MCF 10A (cell line): ENCODE measurements at places on chromosomes 6 and 20.

DNA sequence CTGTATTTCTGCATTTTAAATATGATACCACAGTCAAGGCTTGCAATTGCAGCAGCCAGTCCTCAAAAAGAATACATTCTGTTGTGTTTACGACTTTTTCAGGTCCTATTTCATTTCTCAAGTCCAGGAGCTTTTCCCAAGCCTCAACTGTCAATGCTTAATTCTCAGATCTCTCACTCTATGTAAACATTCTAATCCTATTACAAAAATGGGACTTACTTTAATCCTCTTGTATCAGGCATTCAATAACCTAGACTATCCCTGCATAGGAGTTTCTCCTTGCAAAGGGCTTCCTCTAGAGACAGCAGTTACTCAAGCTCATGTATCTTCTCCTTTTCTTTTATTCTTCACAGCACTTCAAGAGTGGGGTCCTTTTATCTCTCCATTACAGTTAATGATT, 1293.0 kb downstream of the GRIK2 start:
- H3K36me3 ChIP-seq: no peaks in the 10 kb centered on the region
- DNase-seq: no peak
- H3K27me3 ChIP-seq: no peaks in the 10 kb centered on the region
- H3K4me3 ChIP-seq: no peak overlapping the region
- H3K4me1 ChIP-seq: no peaks in the 10 kb centered on the region
- H3K27ac ChIP-seq: no peak overlapping the region

- peaks cover 8% of the 10 kb centered on the region for H3K4me1 ChIP-seq
- DNase-seq: no peak
- H3K4me3 ChIP-seq: no peak overlapping the region
- no peak overlapping the region for H3K27ac ChIP-seq
- no peaks in the 10 kb centered on the region for H3K27me3 ChIP-seq
Observed at GRCh38 chr20:20448881-20449280, 81.0 kb downstream of the INSM1 start.

GRCh38 chr6:135146162-135146934, 34.8 kb upstream of the MYB start:
- peaks cover 6% of the 10 kb centered on the region for H3K4me1 ChIP-seq
- H3K4me3 ChIP-seq: no peak overlapping the region
- H3K27ac ChIP-seq: no peak overlapping the region
- no peaks in the 10 kb centered on the region for H3K27me3 ChIP-seq

- no peaks in the 10 kb centered on the region for H3K4me1 ChIP-seq
- no peak overlapping the region for H3K27ac ChIP-seq
- H3K36me3 ChIP-seq: no peaks in the 10 kb centered on the region
- no peaks in the 10 kb centered on the region for H3K27me3 ChIP-seq
- DNase-seq: no peak
- no peak overlapping the region for H3K4me3 ChIP-seq
Observed at GRCh38 chr6:161540532-161540931, 266.7 kb upstream of the AGPAT4 start.

DNA sequence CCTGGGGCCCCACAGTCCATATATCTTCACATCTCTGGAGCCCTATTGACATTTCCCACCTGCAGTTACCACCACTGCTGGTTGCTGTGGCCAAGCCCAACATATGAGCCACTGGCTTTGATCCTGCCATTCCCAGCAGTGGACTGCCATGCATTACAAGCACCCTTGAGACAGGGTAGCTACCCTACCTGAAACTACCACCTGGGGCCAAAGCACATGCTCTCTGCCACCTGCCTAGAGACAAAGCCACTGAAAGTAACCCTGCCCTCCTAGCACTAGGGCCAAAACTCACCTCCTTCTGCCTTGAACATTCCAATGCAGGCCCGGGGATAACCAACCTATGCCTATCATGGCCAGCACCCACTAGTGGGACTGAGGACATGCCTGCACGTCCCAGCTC, 255.5 kb upstream of the KHDRBS2 start:
- peaks cover 6% of the 10 kb centered on the region for H3K36me3 ChIP-seq
- no peak for DNase-seq
- no peak overlapping the region for H3K4me3 ChIP-seq

DNA sequence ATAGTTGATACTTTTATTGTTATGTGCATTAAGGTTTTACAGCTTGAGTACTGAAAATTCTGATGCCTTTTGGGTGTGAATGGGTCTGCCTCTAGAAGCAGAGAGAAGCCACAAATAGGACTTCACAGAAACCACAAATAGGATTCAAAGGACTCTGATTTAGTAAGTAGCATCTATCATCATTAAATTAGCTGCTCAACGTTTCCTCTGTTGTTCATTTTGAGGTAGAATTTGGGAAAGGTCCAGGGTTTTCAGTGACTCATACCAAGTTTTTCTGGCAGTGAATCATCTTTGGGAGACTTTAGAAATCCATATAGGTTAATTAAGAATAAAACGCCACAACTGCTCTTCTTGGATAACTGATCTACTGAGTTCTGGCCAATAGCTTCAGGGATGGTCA, 105.1 kb downstream of the PHF3 start:
- H3K36me3 ChIP-seq: peaks cover 14% of the 10 kb centered on the region
- H3K4me1 ChIP-seq: peaks cover 25% of the 10 kb centered on the region
- no peak overlapping the region for H3K4me3 ChIP-seq
- no peak overlapping the region for H3K27ac ChIP-seq

GRCh38 chr6:436308-437036, 44.9 kb downstream of the IRF4 start:
- no peak for DNase-seq
- H3K27ac ChIP-seq: no peak overlapping the region
- H3K4me3 ChIP-seq: no peak overlapping the region
- H3K4me1 ChIP-seq: no peaks in the 10 kb centered on the region

DNA sequence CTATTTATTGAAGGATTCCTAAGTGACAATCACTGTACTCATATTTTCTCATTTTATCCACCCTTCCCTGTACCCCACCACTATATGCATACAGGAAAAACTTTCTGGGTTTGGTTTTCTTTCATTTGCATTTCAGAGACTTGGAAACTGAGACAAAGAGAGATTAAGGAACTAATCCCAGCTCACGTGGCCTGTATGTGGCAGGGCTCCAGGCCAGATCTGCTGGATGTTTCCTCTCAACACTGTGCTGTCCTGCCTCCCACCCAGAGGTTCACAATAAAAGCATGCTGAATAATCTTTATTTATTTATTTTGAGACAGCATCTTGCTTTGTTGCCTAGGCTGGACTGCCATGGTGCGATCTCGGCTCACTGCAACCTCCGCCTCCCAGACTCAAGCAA, 50.2 kb downstream of the CEP162 start:
- H3K36me3 ChIP-seq: no peaks in the 10 kb centered on the region
- H3K27me3 ChIP-seq: no peaks in the 10 kb centered on the region
- no peak overlapping the region for H3K4me3 ChIP-seq

DNA sequence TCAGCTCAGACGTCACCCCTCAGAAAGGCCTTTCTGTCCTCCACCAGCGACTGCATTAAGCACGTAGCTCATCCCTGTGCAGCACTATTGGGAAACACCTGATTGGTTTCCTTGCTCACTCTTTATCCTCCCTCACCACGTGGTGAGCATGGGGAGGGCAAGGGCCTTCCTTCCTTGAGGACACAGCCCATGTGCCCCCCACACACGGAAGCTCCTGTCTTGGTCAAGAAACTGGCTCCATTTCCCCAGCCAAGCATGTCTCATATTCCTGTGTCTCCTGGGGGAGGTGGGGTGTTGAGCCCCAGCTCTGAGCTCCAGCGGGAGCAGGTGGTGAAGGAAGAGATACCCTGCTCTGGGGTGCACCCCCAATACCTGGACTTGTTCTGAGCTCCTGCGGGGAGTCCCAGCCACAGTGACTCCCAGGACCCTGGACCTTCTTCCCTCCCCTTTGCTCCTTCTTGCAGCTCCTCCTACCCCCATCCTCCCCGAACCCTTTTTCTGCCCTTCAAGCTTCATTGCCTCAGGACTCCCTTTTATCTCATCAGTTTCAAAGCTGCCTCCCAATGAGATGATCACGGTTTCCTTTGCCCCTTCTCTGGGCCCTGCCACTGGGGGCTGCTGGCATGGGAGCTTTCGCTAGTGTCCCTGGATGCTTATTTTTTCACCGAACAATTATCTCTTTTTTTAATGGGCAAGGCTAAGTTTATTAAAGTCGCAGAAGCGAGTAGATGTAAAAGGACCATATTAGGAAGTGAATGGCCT, 230.1 kb downstream of the TFAP2C start:
- H3K27me3 ChIP-seq: peaks cover 39% of the 10 kb centered on the region
- H3K4me1 ChIP-seq: peaks cover 12% of the 10 kb centered on the region
- peaks cover 5% of the 10 kb centered on the region for H3K36me3 ChIP-seq
- no peak overlapping the region for H3K4me3 ChIP-seq

DNA sequence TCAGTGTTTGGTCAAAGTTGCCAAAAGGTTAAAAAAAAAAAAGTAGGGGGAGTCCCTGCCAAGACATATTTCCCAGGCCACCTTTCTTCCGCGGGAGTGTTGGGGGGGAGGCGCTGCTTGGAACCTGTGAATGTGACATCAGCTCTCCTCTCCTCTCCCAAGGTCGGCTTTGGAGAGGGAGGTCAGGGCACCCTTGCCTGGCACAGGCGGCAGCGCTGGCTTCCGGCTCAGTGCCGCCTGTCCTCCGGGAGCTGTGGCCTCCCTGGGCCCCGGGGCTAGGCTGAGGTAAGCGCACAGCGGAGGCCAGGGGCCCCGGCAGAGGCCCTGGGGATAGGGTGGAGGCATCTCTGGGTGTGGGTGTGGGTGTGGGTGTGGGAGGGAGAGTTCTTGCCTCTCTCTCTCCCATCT, 1.9 kb upstream of the EDN1 start:
- H3K27me3 ChIP-seq: no peaks in the 10 kb centered on the region
- peaks cover 7% of the 10 kb centered on the region for H3K36me3 ChIP-seq
- peak overlapping the region; percentile 73 for H3K4me3 ChIP-seq
- peaks cover 42% of the 10 kb centered on the region for H3K4me1 ChIP-seq
- peak overlapping the region; percentile 60 for H3K27ac ChIP-seq
- DNase-seq: peak; percentile 59

GRCh38 chr20:62675877-62676260, 32.8 kb upstream of the NTSR1 start:
- peaks cover 16% of the 10 kb centered on the region for H3K36me3 ChIP-seq
- no peak overlapping the region for H3K27ac ChIP-seq
- peaks cover 8% of the 10 kb centered on the region for H3K4me1 ChIP-seq
- no peak overlapping the region for H3K4me3 ChIP-seq
- no peaks in the 10 kb centered on the region for H3K27me3 ChIP-seq
- DNase-seq: no peak

- no peak for DNase-seq
- H3K36me3 ChIP-seq: no peaks in the 10 kb centered on the region
- H3K4me1 ChIP-seq: no peaks in the 10 kb centered on the region
- peaks cover 23% of the 10 kb centered on the region for H3K27me3 ChIP-seq
Observed at GRCh38 chr20:40787941-40788340, 98.9 kb upstream of the MAFB start.

DNA sequence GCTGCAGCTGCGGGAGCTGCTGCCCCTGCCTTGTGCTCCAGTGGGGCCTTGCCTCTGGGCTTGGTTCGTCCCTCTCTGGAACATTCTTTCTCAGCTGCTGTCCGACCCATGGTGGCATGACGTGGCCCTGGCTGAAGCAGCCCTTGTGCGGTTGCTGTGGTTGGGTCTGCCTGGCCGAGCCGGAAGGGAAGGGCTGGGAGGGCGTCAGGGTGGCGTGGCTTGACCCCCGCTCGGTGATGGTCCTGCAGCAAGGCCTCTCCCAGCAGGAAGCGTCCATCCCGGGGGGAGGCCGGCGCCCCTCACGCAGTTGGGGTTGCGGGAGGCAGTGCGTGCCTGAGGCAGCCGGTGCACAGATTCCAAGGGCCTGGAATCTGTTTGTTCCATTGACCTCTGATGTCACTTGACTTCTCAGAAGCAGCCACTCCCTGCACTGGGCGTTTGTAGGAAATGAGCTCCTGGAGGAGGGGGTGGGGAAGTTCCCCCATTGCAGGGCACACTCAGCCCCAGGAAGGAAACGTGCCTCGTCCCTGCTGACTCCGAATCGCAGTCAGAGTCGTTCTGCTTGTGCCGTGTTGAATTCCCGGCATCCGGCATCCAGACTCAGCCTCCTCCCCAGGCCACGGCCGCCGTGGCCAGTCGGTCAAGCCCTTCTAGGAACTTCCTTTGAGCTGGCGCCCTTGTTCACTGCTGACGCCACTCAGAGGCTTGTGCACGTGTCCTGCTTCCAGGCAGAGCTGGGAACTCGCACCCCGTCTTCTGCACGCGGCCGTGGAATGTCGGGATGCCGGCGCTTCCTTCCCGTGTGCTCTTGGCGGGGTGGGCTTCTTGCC, 9.7 kb upstream of the TNFRSF6B start:
- peak; percentile 85 for DNase-seq
- no peaks in the 10 kb centered on the region for H3K27me3 ChIP-seq
- peaks cover 27% of the 10 kb centered on the region for H3K36me3 ChIP-seq
- H3K27ac ChIP-seq: no peak overlapping the region

DNA sequence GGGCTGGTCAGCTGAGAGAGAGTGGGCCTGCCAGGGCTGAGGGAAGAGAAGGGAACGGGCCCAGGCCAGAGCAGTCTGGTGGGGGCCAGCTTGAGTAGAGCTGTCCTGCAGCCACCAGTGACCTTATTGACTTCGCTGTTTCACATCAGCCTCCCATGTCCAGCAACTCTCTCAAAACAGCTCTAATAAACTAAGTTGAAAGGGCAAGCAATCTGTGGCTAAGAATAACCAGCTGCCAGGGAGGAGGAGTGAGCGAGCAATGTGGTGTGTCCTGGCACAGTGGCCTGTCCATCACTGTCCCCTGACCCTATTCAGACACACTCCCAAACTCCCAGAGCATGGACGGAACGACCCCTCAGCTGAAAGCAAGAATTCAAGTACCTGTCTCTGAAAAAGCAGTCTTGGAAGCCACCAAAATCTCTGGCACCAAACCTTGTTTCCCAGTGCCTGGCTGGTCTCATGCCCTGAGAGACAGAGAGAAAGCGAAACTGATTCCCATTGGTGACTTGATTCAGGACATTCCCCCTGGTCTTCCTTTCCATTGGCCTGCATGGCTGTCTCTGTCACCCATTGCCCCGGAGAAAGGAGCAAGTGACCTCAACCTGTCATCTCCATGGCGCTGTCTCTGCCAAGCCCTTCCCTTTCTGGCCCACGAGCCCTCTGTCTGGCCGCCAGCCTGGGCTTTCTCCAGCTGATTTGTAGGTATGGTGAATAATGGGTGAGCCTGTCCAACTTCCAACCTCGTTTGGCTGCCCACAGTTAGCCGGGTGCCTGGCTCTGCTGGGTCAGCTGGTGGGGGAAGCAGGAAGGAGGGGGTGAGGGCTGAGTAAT, at the start of gene DDO:
Gene DDO, minus strand, starts transcription at position 490 of the 831 bp plus-strand sequence. CDS start 2,113 bp downstream, outside the sequence.
- peaks cover 7% of the 10 kb centered on the region for H3K4me1 ChIP-seq
- H3K4me3 ChIP-seq: peak within 1 kb of the TSS; percentile 44
- H3K27me3 ChIP-seq: peaks cover 26% of the 10 kb centered on the region

DNA sequence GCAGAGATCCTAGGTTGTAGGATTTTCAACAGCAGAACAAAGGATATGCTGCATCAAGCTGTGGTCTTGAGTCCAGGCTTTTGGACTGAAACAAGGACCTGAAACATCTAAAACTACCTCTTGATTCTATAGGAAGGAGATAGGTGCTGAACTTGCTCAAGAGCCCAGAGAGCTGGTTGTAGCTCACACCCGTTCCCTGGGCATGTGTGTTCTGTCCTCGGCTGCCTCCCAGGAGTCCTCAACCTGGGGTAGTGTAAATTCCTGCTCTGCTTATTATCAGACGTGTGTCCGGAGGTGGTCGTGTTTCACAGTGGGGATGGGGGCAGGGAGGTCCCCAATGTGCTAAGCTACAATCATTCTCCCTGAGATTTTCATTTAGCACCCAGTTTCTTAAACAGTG, 4.8 kb downstream of the NOP56 start:
- H3K27me3 ChIP-seq: no peaks in the 10 kb centered on the region
- H3K4me1 ChIP-seq: peaks cover 31% of the 10 kb centered on the region
- H3K27ac ChIP-seq: no peak overlapping the region
- no peak overlapping the region for H3K4me3 ChIP-seq
- no peak for DNase-seq
- H3K36me3 ChIP-seq: peaks cover 82% of the 10 kb centered on the region

GRCh38 chr6:136761227-136761922, 30.9 kb downstream of the MAP3K5 start:
- peaks cover 19% of the 10 kb centered on the region for H3K4me1 ChIP-seq
- no peaks in the 10 kb centered on the region for H3K36me3 ChIP-seq
- no peak for DNase-seq
- H3K4me3 ChIP-seq: peak overlapping the region; percentile 17
